ENCODE measurements at places on chromosomes 6 and 20.

DNA sequence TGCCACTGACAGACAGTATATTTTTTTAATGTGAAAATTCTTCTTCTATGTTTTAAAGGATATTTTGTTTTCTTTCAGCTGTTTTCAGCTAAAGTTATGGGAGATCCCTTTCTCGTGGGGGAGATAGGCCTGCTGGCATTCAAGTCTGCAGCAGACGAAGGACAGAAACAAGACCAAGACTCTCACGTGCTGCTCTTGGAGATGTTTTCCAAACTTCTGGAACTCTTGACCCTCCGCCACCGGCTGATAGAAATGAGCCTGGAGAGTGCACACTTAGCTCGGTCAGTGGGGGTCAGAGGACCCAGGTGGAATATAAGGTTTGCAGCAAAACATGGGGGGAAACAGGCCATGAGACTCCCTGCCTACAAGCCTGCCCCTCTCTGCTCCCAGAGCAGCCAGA, 120.5 kb downstream of the CD164 start:
- DNase-seq: no peak

GRCh38 chr6:137678451-137678850, 184.3 kb upstream of the OLIG3 start:
- DNase-seq: no peak

DNA sequence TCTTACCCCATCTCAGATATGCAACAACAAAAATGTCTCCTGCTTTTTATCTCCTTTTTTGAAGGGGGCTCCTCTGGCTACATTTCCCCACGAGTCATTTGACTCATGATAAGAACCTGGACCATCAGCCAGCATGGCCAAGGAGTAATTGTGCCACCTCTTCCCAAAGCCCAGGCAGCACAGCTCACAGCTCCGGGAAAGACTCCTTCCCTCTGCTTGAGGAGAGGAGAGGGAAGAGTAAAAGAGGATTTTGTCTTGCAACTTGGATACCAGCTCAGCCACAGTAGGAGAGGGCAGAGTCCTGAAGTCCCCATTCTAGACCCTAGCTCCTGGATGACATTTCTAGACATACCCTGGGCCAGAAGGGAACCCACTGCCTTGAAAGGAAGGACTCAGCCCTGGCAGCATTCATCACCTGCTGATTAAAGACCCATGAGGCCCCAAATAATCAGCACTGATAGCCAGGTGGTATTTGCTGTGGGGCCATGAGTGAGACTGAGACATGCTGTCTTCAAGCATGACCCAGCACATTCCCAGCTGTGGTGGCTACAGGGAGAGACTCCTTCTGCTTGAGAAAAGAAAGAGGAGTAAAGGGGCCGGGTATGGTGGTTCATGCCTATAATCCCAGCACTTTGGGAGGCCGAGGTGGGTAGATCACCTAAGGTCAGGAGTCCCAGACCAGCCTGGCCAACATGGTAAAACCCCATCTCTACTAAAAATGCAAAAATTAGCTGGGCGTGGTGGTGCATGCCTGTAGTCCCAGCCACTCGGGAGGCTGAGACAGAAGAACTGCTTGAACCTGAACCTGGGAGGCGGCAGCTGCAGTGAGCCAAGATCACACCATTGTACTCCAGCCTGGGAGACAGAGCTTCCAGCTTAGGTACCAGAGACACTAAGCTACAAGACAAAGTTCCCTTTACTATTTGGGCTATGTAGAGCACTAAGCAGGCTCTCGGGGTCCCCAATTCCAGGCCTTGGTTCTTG, 28.1 kb downstream of the NCOA6 start:
- no peak for DNase-seq

GRCh38 chr6:1388630-1389368, 577 bp upstream of the FOXF2 start:
- DNase-seq: no peak

DNA sequence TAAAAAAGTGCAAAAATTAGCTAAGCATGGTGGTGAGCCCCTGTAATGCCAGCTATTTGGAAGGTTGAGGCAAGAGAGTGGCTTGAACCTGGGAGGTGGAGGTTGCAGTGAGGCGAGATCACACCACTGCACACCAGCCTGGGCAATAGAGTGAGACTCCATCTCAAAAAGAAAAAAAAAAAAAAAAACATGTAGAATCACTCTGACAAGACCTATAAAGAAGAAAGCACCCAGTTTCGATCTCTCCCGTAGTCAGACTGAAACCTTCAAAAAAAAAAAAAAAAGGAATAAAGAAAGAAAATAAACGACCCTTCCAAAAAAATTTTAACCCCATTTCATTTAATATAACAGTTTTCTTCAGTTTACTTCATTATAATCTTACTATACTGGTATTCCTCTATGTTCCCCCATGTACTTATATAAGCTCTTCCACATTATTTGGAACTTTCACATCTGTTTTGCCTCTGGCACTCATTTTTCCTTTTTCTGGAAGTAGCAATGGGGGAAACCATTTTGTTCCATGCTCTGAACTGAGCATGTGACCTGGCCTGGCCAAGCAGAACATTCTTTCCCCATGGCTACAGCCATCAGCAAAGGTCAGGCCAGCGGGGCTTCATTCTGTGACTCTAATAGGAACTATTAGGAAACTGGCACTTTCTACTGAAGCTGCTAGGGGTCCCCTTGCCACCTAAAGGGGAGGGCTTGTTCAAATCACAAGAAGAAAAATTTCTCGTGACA, 9.6 kb downstream of the SLC18B1 start:
- no peak for DNase-seq

GRCh38 chr20:59006167-59006863, 739 bp downstream of the CTSZ start:
- DNase-seq: no peak

DNA sequence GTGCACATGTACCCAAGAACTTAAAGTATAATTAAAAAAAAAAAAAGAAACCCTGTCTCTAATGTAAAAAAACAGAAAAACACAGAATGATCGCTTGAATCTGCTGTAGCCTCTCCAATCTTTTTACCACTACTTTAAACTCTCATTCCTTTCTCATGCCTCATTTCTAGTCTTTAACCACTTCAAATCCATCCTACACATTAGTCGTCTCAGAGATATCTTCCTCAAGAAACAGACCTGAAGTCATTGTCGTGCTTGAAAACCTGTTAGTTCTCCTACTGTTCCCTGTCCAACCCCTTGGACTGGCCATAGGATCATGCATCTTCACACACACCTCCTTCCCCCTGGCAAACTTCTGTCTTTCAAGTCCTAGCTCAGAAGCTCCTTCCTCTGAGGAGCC, 112.1 kb upstream of the BCLAF1 start:
- no peak for DNase-seq
